Stimulated activated CD4-positive, alpha-beta T cell treated with anti-CD3 and anti-CD28 coated beads, Interleukin-2, amount 100 ng/mL, for 48 hours (primary cell): ENCODE measurements at places on chromosomes 16 and 17.

- DNase-seq, result no peak
Measured at GRCh38 chr17:62614142-62614541, 13.3 kb upstream of the MRC2 start.

DNA sequence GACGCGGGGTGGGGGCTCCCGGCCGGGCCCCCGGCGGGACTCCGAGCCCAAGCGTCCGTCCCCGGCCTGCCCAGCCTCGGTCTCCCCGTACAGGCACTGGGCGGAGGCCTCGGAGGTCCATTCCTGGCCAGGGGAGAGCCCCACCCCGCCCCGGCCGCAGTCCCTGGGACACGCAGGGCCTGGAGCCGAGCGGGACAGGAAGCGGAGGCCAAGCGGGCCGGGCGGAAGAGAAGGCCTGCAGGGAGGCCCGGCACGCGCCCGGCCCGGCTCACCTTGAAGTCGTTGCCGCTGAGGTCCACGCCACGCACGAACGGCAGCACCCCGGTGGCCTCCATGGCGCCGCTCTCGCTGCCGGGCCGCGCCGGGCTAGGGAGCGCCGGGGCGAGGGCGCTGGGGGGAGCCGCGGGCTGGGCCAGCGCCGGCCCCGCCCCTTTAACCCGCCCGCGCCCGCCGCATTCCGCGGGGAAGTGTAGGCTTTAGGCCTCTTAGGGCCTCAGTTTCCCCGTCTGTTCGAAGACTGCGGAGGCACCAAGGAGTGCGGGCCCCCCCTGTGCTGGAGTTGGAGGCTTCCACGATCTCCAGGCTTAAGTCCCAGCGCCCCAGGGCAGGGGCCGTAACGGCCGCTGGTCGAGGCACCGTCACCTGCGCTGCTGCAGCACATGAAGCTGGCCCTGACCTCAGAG is at the start of gene FLII:
FLII (minus strand) TSS at position 383 of the 683 bp plus-strand sequence; CDS start at position 335, 48 bp downstream.
- peak; percentile 51 for DNase-seq

- DNase-seq, result no peak
Measured at GRCh38 chr16:47262938-47263337, 119.2 kb upstream of the NETO2 start.

- no peak for DNase-seq
Measured at GRCh38 chr17:36949461-36949927, 740 bp downstream of the AATF start.

- no peak for DNase-seq
Measured at GRCh38 chr16:867421-868385, 67.2 kb upstream of the GNG13 start.

DNA sequence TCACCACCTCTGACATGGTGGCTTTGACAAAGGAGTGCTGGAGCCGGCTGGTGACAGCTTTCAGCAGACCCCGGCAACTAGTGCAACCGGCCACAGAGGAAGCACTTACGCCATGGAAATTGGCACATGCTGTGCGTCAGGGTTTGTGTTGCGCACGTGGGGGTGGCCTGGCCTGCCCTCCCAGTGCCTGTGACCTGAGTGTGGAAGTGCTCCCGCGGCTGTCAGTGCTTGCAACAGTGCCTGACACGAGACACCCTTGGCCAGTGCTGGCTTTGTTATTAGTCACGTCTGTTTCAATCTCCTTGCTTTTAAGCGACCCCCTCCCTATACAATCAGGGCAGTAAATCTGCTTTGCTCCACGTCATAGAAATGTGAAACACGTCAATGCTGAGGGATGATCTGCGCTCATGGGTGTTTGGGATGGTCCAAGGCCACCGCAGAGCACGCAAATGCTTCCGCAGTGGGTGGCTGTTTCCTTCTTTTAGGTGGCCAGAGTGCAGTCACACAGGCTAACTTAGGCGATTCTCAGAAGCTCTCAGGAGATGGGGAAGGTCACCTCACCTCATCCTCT is 64.3 kb downstream of the PGS1 start:
- no peak for DNase-seq

GRCh38 chr16:83615953-83616350 is 191.8 kb upstream of the HSBP1 start:
- DNase-seq, result no peak

GRCh38 chr17:57602896-57603295 is 142.2 kb downstream of the CCDC182 start:
- DNase-seq, result no peak

DNA sequence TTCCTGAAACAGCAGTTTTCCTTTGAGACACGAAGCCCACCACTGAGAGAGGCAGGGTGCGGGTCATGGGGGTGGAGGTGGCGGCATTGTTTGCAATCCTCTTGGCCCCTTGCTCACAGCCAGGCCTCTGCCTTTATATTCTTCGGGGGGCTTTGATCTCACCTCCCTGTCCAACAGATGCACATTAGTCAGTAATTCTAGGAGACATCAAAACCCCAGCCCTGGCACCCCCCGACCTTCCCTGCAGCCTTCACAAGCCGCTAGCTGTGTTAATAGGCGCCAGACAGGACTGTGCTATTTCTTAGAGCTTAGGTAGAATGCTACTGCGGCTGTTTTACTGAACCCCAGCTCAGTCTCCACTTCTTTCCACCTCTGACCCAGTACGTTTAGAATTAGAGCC is 212.6 kb downstream of the RBFOX1 start:
- no peak for DNase-seq

GRCh38 chr17:21242026-21242697 is 11.0 kb downstream of the NATD1 start:
- DNase-seq, result no peak

DNA sequence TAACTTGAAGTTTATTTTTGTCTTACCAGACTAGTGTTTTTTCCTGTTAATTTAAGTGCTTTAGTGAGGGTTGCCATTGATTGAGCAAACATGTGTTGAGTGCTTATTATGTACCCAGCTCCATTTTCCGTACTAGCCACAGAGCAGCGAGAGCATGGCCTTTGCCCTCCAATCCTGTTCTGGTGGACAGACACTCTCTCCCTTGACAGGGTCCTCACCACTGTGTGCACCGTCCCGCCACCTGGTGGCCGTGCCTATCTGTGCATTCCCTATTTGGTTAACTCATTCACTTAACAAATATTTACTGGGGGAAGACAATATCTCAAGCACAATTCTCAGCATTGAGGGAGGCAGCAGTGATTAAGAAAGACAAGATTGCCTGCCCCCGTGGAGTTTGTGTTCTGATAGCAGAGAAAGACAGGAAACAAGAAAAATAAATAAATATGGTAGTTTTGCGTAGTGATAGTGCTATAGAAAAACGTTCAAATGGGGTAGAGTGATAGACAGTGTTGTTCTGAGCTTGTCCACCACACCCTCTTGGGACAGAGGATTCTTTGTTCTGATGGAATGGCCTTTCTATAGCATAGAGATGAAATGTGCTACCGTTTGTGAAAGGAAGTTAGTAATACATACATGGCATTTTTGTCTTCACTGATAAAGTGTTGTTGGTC is 13.0 kb downstream of the CDH13 start:
- peak; percentile 30 for DNase-seq

GRCh38 chr16:4944333-4945281 is 7.7 kb upstream of the PPL start:
- no peak for DNase-seq

DNA sequence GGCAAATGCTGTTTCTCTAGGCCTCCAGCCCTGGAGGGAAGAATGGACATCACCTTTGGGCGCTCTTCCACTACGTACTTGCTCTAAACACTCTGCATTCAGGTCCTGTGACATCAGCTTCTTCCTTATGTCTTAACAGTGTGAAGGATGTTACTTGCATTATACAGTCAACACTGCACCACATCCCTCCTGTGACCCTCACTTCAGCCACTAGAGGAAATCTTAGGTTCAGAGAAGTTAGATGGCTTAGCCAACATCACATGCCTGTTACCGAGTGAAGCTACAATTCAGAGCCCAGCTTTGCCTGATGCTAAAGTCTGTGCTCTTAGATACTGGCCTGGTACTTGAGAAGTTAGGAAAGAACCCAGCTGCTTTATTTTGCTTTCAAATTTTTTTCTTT is 18.3 kb downstream of the UBFD1 start:
- no peak for DNase-seq

GRCh38 chr16:78415013-78415412 is 315.6 kb downstream of the WWOX start:
- no peak for DNase-seq

DNA sequence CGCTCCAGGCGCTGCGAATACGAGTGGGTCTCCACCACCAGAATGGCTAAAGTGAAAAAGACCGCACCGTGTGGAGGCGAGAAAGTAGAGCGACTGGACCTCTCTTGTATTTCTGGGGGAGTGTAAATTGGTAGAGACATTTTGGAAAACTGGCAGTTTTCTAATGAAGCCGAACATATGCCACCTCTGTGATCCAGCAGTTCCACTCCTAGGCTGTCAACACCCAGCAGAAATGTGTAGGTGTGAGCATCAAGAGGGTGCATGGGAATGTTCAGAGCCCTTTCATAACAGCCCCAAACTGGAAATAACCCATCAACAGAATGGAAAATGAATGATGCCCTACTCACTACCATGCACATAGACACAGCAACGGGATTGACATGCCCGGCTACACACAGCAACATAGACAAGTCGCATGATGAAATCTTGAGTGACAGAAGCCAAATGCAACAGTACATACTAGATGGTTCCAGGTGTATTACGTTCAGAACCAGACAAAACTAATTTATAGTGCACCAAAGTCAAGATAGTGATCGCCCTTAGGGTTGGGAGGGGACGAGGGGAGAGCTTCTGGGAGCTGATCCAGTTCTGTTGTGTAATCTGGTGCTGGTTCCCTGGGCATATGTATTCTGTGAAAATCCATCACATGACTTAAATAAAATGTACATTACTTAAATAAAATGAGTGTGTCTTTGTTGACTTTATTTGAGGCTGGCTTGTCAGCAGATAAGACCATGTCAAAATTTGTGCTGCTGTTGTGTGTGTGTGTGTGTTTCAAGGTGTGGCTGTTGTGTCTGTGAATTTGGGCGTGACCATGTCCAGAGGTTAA is 877 bp upstream of the BCL7C start:
- DNase-seq, result no peak

DNA sequence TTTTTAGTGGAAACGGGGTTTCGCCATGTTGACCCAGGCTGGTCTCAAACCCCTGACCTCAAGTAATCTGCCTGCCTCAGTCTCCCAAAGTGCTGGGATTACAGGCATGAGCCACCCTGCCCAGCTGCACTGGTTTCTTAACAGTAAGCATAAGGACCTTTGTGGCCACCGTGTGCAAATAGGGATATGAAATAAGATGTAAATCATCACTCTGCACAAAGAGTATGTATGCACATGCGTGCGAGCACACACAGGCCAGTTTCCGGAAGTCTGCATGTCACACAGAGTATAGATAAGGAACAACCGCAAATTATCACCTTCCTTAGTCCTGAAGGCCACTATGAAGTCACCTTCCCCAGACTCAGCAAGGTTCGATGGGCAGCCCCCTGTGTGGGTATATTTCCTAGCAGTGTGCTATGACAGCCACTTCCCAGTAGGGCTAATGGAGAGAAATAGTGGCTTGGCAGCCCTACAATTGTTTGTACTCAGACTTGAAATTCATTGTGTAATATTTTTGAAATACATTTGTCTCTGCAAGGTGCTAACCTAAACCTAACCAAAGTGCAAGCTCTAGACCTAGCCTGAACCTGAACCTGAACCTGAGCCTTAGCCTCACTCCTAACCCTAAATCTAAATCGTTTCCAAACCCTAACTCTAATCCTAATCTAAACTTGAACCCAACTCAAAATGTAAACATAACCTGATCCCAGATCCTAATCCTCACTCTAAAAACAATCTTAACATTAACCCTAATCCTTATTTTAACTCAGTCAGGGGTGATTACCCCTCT is 48.4 kb upstream of the SKAP1 start:
- no peak for DNase-seq

GRCh38 chr16:78363843-78364555 is 264.5 kb downstream of the WWOX start:
- no peak for DNase-seq

GRCh38 chr17:45092911-45093430 is 31.9 kb downstream of the NMT1 start:
- no peak for DNase-seq

GRCh38 chr17:2911755-2912111 is 115.5 kb downstream of the RAP1GAP2 start:
- DNase-seq, result no peak

- no peak for DNase-seq
Measured at GRCh38 chr17:37541880-37542660, 52.4 kb downstream of the DUSP14 start.

- no peak for DNase-seq
Measured at GRCh38 chr17:72562615-72563188, 441.9 kb downstream of the SOX9 start.

- no peak for DNase-seq
Measured at GRCh38 chr17:50447870-50448595, 20.6 kb downstream of the CHAD start.

- no peak for DNase-seq
Measured at GRCh38 chr17:4641297-4642195, at the start of gene ALOX15. Gene ALOX15 (minus strand): TSS chr17:4641678. CDS start chr17:4641651, 27 bp downstream.

GRCh38 chr16:67773569-67774456 is 32.5 kb downstream of the RANBP10 start:
- DNase-seq, result no peak

DNA sequence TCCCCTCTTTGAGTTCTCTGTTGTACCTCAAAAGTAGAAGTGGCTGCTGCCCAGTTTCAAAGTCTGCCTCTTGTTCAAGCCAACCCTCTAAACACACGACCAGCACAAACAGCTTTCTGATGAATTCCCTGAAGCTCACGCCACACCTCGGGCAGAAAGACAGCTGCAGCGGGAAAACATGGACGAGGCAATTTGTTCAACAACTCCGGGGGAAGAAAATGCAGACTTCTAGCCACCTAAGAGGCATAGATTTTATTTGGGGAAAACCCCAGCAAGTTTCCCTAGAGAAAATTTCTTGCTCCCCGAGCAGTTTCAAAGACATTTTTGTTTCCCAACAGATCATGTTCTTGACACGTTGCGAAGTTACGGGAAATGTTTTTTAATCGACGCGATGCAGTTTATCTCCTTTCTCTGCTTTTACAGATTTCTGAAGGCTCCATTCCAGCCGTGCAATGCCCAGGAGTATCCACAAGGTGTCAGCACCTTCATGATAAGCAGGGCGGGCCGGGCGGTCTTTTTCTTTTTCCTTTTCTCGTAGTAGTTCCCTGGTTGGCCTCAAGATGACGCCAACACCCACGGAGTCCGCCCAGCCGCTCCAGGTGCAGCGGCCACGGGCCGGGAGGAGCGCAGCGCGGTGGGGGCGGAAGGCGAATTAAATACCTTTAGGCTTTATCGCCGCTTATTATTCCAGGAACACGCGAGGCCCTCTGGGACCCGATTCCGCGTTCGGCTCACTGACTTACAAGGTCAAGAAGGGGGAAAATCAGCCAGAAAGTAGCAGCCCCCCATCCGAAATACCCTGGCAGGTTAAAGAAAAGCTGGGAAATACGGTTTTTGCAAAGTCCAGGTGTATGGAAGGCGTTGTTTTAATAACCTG is 2.9 kb upstream of the FOXC2 start:
- DNase-seq, result peak; percentile 87
